ENCODE measurements at places on chromosomes 7 and 10.

- peak; percentile 88 for DNase-seq
Measured at GRCh38 chr7:35906191-35906908, 105.5 kb downstream of the SEPTIN7 start.

- DNase-seq: no peak
Measured at GRCh38 chr10:130424418-130424817, 288.2 kb downstream of the GLRX3 start.

- no peak for DNase-seq
Measured at GRCh38 chr10:15703151-15703880, 16.4 kb downstream of the ITGA8 start.

DNA sequence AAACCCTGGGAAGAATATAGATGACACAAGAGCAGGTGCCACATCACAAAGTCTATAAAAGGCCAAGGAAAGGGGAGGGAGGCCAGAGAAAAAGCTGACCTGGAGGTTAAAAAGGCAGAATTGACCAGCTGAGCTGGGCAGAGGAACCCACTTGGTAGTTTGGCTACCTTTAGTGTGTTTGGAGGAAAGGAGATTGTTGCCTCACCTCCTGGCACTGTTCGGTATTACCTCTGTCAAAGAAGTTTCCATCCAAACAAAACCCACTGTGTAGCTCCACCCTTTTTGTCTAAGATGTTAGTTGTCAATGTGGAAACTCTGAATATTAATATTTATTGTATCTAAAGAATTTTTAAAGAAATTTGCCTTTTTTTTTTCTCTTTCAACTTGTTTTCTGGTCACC, 23.4 kb downstream of the ENTPD7 start:
- peak; percentile 41 for DNase-seq

DNA sequence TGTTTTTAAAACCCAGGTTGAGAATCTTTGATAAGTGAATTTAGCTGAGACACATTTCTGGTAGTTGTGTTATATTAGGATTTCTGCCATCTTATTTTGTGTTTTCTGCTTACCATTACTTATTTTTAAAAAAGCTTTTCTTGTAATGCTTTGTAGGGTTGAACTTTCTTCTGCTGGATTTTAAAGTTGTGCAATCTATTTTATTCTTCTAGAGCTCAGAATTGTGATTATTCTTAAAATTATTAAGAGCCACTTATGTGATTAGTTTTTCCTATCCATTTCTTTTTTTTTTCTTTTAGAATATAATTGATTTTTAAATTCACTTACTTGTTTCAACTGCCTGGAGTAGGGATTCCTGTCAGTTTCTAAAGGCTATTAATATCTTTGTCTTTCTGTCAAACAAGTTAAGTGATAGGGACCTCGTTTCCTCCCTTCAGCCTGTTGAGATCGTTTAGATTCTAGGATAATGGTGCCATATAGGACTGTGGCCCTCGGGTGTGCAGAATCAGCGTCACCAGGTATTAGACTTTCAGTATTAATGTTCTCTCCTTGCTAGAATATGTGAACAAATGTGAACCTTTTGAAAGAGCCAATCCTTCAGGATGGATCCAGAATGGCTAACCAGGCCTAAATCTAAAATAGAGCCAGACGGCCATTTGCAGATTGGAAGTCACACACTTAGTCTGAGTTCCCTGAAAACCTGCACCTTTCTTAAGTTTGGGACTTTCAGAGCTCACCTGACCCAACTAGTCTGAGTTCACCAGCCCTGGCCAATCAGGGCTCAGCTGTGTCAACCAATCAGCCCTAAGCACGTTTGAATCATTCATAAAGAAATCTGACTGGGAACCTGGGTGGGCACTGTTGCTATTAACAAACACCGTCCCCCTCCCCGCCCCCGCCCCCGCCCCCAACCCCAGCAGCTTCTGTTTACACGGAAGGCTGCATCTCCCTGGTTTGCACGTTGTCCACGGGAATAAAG, 26.2 kb downstream of the CUX1 start:
- DNase-seq: no peak

DNA sequence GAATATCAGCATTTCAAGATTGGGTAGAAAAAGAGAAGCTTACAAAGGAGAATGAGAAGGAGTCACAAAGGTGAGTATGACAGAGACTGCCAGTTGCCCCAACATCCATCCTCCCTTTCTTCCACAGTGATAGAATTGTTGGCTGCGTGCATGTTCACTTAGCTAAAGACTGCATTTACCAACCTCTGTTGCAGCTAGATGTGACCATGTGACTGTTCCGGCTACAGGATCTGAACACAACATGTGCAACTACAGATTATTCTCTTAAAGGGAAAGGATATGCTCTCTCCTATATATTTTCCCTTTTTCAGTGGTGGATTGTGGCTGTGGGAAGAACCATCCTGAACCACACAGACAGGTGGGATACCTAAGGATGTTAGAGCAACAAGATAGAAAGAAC, 60.5 kb upstream of the ZNRF2 start:
- DNase-seq: no peak

DNA sequence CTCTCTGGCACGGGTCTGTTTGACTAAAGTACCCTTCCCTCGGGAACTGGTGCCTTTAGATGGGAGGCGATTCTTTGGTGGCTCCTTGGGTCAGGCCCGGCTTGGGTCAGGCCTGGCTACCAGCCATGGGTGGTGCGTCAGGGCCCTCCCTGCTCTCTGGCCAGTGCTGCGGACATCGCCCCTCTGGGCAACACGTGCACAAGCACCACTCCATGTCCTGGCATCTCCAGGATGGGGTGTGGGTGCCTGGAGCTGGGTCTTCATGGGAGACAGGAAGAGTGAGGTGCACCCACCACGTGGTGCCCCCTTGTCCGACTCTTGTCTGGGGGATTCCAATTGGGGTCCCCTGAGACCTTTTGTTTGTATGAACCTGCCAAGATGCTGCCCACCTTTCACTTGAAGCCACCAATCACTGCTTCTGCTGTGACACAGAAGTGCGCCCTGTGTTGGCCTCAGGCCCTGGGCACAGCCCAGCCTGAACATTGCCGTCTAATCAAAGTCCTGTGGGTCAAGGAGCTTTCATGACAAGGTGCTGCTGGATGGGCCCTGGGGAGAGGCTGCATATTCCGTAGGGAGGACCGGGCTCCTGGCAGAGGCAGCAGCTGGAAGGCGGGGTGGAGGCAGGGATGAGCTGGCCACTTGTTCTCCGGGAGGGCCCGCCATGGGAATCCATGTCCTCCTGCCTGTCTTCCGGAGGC, 11.1 kb upstream of the PWWP2B start:
- DNase-seq: no peak

- DNase-seq: no peak
Measured at GRCh38 chr10:10294881-10295529, 722.7 kb upstream of the CELF2 start.

- no peak for DNase-seq
Measured at GRCh38 chr10:75379817-75380216, 21.7 kb downstream of the ZNF503 start.

DNA sequence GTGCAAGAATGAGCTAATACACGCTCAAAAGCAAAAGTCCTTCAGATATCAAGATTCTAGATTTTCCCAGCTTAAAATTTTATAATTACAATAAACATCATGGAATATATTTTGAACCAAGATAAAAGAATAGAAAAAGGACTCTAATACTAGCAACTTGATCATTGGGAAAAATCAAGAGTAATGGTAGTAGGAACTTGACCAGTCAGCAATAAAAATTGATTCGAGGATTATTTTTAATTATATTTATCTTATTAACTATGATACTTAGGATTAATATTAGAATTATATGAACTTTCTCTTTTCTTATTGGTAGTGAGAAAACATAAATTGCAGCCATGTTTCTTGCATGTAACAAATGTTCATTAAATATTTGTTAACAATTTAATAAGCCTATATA, 152.0 kb downstream of the GNAI1 start:
- no peak for DNase-seq

GRCh38 chr10:6678211-6678803, 98.2 kb upstream of the PRKCQ start:
- DNase-seq: peak; percentile 68

DNA sequence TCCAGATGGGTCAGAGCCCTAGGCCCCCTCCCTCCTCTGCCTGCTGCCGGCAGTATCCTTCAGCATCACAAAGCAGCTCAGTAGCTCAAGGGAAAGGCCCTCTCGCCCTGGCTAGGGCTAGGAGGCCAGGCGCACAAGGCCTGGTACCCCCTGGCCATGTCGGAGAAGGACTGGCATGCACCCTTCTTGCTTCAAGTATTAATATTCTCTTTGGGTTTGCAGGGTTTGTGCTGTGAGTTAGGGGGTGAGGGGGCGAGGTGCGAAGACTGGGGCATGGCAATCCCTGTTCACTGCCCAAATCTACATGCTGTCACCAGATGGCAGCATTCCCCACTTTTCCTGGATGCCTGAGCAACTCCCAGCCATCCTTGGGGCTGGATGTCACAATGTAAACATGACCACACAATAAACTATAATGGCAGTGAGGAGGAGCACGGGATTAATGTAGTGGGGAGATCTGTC, 105.2 kb downstream of the NEURL1 start:
- DNase-seq: peak; percentile 81

GRCh38 chr7:105209870-105210269, 178.9 kb downstream of the SRPK2 start:
- DNase-seq: no peak

DNA sequence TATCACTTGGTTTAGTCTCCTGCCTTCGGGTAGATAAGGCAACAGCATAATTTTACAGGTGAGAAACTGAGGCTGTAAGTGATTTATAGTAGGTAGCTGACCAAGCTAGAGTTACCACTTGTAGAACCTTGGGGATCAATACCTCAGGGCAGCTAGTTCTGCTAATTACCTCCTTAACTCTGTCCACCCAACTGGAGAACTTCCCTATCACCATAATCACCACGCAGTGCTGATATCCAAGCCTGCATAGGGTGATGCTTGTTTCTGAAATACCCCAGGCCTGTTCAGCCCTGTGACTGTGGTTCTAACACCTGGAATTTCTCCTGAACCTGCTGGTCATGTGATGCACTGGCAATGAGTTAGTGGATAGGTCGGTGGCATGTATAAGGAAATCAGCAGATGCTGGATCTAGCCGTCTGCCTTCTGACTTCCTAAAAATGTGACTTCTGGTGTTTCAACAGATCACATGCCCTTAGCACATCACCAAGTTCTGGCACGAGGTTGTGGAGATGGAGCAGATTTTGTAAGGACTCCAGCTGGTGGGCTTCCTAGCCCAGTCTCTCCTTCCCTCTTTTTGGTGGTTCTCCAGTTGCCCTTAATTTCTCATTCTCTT, 15.3 kb downstream of the PLAU start:
- no peak for DNase-seq

DNA sequence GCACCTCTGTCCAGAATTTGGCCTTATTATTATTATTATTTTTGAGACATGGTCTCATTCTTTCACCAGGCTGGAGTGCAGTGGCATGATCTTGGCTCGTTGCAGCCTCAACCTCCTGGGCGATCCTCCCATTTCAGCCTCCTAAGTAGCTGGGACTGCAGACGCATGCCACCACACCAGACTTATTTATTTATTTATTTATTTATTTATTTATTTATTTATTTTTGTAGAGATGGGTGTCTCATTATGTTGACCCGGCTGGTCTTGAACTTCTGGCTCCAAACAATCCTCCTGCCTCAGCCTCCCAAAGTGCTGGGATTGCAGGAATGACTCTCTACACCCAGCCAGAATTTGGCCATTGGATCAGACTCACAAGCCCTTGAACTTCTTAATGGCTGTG, 6.4 kb downstream of the BLNK start:
- no peak for DNase-seq

DNA sequence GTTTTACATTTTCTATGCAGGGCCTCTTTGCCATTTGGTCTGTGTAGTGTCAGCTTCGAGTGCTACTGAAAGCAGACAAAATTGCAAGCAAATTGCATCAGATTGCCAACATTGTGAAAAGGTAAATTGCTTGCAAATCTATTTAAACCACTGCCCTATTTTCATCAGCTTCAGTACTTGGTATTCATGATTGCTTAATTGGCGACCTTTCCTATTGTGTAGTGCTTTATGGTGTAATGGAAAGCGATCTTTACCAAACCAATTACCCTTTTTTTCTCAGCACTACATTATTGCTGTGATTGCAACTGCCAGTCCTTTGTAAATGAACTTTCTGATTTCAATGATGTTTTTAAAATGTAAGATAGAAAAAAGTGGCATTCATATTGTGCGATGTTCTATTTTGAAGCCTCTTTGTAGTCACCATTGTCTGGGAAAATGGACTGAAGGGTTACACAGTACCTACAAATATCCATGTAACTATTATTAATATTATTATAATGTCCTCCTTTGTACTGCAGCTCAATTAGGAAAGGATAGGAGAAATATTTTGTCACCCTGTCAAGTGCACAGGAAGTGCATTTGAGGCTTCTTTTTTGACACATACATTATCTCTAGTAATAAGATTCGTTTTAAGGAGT, 177.7 kb upstream of the SP8 start:
- DNase-seq: no peak

DNA sequence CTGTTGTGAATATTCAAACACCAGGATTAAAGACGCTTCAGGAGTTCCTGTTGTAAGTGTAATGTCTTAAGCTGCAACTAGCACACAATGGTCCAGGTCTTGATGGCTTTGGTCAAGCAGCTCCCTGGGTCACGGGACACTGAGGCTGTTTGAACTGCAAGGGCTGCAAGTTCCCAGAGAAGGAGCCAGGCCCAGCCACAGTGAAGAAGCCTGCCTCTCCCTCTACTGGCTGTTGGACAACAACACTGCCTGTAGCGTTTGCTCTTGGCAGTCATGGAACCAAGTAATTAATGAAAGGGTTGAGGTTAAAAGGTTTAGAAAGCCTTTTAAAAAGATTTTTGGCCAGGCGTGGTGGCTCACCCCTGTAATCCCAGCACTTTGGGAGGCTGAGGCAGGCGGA, 31.9 kb upstream of the GUSB start:
- peak; percentile 87 for DNase-seq

GRCh38 chr7:141235656-141236055, 161.8 kb downstream of the TMEM178B start:
- no peak for DNase-seq

GRCh38 chr10:77898323-77899079, 28.1 kb downstream of the DLG5 start:
- DNase-seq: no peak

GRCh38 chr7:111998326-111998725, 207.9 kb downstream of the DOCK4 start:
- no peak for DNase-seq

DNA sequence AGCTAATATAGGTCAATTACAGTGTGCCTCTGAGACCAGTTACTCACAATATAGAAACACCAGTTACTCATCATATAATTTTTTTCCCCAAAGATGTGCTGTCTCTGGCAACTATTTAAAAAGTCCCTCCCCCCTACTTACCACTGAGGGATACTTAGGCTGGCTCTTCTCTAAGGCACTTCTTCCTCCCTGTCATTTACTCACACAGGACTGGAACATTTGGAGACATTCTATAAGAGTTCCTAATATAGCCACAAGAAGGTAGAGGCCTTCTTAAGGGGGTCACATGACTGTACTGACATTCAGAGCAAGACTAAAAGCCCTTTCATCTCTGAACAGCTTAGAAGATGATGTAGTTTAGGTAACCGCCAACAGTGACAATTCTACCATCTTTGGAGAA, 44.4 kb upstream of the SLIT1 start:
- peak; percentile 28 for DNase-seq

GRCh38 chr7:119065966-119066365, 841.5 kb downstream of the ANKRD7 start:
- no peak for DNase-seq
